ENCODE measurements at places on chromosomes 5 and 9. TPM values are rescaled to one million over a fixed set of nuclear protein-coding genes. Genes with fewer than 3 reads are reported as not detected.

DNA sequence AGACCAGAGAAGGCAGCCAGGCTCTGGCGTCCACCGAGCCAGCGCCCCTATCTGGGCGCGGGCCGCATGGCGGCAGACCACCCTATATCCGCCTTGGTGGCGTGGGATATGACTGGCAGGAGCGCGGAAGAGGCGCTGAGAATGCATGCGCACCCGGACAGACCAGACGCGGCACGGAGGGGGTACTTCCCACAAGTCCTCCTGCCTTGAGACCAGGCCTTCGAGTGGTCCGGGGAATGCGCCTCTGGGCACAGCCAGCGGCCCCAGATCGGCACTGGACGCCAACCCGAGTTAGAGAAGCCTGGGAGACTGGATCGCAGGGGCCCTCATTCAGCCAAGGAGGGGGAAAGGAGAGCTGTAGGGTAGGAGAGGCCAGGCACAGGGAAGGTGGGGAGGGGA is 2.5 kb upstream of the LMX1B start:
- DNase-seq = no peak
- no peak overlapping the region for H3K4me3 ChIP-seq
- no peak overlapping the region for H3K27ac ChIP-seq
- no peaks in the 10 kb centered on the region for H3K27me3 ChIP-seq

GRCh38 chr5:14594378-14595074 is 12.9 kb downstream of the OTULINL start:
- H3K4me3 ChIP-seq = no peak overlapping the region
- no peaks in the 10 kb centered on the region for H3K36me3 ChIP-seq
- no peak overlapping the region for H3K27ac ChIP-seq
- H3K4me1 ChIP-seq = no peaks in the 10 kb centered on the region
- DNase-seq = no peak

DNA sequence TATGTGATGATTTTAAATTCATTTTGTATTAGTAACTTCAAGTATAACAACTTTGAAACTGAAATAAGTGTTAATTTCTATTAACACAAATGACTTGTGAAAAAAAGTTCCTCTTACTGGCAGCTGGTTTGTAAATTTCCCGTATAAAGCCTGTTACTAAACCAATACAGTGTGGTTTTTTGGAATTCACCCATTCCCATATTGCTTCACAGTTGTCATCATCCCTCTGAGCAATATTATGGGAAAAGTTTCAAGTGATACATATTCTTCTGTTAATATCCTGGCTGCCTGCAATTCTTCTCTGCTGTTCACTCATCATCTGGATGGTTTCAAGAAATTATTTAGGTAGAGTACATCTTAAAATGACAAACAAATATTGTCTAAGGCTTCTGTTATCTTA is 1185.1 kb upstream of the C9orf72 start:
- no peak overlapping the region for H3K27ac ChIP-seq
- no peaks in the 10 kb centered on the region for H3K27me3 ChIP-seq
- no peaks in the 10 kb centered on the region for H3K4me1 ChIP-seq
- H3K4me3 ChIP-seq = no peak overlapping the region

- no peaks in the 10 kb centered on the region for H3K27me3 ChIP-seq
- H3K27ac ChIP-seq = no peak overlapping the region
- H3K36me3 ChIP-seq = no peaks in the 10 kb centered on the region
- no peaks in the 10 kb centered on the region for H3K4me1 ChIP-seq
- DNase-seq = no peak
These were observed 180.7 kb downstream of the KDM4C start for GRCh38 chr9:6938447-6938846.

DNA sequence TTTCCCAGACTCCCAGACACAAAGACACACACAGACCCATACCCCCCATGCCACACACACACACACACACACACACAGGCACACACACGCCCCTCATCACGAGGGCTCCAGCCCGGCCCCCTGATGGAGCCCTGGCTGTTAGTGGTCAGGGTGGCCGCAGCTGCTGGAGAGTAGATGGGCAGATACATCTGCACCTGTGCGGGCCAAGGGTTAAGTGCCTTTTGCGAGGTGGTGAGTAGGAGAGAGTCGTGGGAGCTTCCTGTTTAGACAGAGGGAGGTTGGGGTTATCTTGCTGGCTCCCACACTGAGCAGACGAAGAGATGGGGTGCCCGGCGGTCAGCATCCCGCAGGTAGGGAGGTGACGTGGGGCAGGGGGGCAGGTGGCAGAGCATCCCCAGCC is 8.2 kb downstream of the PRRX2 start:
- no peak overlapping the region for H3K27ac ChIP-seq
- H3K36me3 ChIP-seq = no peaks in the 10 kb centered on the region
- H3K4me3 ChIP-seq = no peak overlapping the region
- no peak for DNase-seq
- no peaks in the 10 kb centered on the region for H3K27me3 ChIP-seq

DNA sequence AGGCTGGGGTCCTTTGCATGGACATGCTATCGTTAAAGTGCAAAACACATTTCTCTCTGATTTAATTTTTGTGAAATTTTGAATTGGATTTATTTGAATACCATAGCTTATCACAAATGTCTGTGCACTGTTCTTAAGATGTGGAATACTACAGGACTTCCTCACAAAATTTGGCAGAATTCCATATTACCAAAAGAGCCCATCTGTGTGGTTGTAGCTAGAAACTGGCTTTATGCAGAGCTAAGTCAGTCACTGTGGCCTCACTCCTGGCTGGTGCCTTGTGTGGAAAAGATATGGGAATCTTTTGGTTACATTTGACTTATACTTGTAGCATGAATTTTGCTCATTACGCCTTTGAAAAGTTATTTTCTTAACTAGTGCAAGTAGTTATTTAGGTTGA is 35.5 kb downstream of the ACO1 start:
- H3K27ac ChIP-seq = no peak overlapping the region
- no peaks in the 10 kb centered on the region for H3K27me3 ChIP-seq
- H3K36me3 ChIP-seq = peaks cover 12% of the 10 kb centered on the region
- no peaks in the 10 kb centered on the region for H3K4me1 ChIP-seq

- no peak overlapping the region for H3K4me3 ChIP-seq
- no peak for DNase-seq
- no peaks in the 10 kb centered on the region for H3K4me1 ChIP-seq
- no peaks in the 10 kb centered on the region for H3K36me3 ChIP-seq
- no peak overlapping the region for H3K27ac ChIP-seq
These were observed 323.8 kb upstream of the IRX2 start for GRCh38 chr5:3075309-3075708.

GRCh38 chr9:82606492-82607382 is 456.2 kb downstream of the RASEF start:
- no peaks in the 10 kb centered on the region for H3K36me3 ChIP-seq
- H3K27ac ChIP-seq = no peak overlapping the region
- no peaks in the 10 kb centered on the region for H3K4me1 ChIP-seq
- no peaks in the 10 kb centered on the region for H3K27me3 ChIP-seq

DNA sequence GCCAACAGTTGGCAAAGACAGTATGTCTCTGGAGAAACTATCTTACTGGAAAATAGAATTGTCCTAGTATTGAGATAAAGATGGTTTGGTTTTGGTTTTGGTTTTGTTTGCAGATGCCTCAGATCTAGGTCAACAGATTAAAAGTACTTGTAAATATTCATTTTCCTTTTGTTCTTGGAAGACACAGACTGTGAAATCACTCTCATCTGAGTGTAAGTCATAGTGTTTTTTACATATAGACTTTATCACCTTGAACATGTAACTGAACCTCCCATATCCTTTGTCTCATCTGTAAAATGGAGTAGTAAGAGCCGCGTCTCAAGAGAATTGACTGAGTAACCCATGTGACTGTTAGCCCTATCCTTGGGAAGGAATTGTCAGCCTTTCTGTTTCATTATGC is 34.3 kb downstream of the MAP3K1 start:
- H3K4me1 ChIP-seq = peaks cover 6% of the 10 kb centered on the region
- H3K36me3 ChIP-seq = no peaks in the 10 kb centered on the region
- no peaks in the 10 kb centered on the region for H3K27me3 ChIP-seq
- no peak for DNase-seq
- no peak overlapping the region for H3K27ac ChIP-seq
- no peak overlapping the region for H3K4me3 ChIP-seq

GRCh38 chr9:106482733-106483132 is 380.2 kb upstream of the ZNF462 start:
- no peak overlapping the region for H3K27ac ChIP-seq
- DNase-seq = no peak
- no peaks in the 10 kb centered on the region for H3K27me3 ChIP-seq
- H3K4me1 ChIP-seq = no peaks in the 10 kb centered on the region

- no peak overlapping the region for H3K27ac ChIP-seq
- peaks cover 2% of the 10 kb centered on the region for H3K36me3 ChIP-seq
- no peak for DNase-seq
- H3K4me3 ChIP-seq = no peak overlapping the region
These were observed 151.8 kb upstream of the RUSC2 start for GRCh38 chr9:35338086-35338485.

The FCN1 gene
- total RNA-seq = 10.0 TPM

The LCN10 gene
- 11.4 TPM for total RNA-seq

The ITK gene
- 3.0 TPM for total RNA-seq

The TMEM232 gene
- 1.7 TPM for total RNA-seq

The GOLGA2 gene
- total RNA-seq = 163 TPM

The FCN2 gene
- total RNA-seq = 0.32 TPM

The CCDC187 gene
- not detected for total RNA-seq

The C5orf58 gene
- total RNA-seq = not detected

The GARNL3 gene
- total RNA-seq = 59.1 TPM

Measured in aorta (tissue), 5 donors.